Left hindlimb (tissue), 1 donor: ENCODE measurements at places on chromosomes 3 and 15.

DNA sequence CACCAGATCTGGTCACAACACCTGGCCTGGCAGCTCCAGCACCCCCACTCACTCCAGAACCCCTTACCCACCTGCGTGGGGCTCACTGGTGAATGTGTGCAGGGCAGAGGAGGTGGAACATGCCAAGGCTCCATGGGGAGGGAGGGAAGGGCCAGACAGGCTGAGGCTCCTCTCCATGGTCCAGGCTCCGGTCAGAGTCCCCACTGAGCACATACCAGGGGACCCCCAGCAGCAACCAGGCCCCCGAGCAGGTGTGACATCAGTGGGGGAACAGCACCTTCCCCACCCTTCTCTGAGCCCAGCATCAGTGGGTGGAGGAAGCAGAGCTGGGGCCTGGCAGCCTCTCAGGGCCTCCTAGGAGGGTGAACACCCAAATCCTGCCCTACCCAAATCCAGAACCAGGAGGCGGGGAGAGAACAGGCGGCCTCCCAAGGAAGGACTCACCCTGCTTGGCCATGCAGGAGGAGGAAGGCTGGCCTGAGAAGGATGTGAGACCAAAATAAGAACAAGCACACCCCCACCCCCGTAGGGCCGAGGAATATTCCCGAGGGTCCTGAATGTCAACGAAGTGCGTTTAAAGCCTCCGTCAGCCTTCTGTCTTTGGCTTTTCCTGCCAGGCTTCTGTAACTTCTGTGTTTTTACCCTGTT, 1.1 kb upstream of the GP9 start:
- no peak for DNase-seq

- no peak for DNase-seq
Measured at GRCh38 chr15:38867556-38867955, 302.9 kb upstream of the RASGRP1 start.

DNA sequence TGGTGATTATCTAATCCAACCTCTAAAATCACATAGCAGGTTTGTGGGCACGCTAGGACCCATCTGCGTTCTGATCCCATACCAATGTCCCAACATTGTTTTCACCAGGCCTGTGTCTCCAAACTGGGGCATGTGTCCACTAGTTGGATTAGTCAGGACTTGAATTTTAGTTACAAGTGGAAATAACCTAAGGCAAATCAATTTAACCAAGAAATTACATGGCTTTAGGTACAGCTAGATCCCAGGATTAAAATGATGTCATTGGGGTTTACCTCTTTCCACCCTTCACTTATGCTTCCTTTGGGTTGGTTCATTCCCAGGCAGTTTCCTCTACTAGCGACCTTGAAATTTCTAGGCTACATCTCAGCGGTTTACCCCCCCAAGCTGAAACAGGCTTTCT, 47.2 kb upstream of the PXYLP1 start:
- no peak for DNase-seq

- DNase-seq, result no peak
Measured at GRCh38 chr15:48012191-48012590, 108.6 kb upstream of the SLC24A5 start.

DNA sequence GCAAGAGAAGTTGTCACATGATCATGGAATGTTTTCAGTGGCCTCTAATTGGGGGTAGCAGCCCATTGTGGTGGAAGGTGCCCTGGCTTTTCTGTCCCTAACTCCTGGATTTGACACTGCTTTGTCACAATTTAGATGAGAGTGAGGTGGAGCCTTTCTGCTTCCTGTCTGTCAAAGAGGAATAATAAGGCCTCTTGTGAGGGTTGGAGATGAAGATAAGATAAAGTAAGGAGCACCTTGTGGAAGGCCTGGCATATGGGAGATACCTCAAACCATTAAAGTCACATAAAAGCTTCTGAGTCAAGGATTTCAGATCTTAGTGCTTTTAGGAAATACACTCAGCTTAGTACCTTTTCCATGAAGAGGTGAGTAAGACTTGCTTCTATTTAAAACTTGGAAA, 172.6 kb upstream of the FAM3D start:
- no peak for DNase-seq

- no peak for DNase-seq
Measured at GRCh38 chr3:118587847-118588246, 446.8 kb downstream of the IGSF11 start.

DNA sequence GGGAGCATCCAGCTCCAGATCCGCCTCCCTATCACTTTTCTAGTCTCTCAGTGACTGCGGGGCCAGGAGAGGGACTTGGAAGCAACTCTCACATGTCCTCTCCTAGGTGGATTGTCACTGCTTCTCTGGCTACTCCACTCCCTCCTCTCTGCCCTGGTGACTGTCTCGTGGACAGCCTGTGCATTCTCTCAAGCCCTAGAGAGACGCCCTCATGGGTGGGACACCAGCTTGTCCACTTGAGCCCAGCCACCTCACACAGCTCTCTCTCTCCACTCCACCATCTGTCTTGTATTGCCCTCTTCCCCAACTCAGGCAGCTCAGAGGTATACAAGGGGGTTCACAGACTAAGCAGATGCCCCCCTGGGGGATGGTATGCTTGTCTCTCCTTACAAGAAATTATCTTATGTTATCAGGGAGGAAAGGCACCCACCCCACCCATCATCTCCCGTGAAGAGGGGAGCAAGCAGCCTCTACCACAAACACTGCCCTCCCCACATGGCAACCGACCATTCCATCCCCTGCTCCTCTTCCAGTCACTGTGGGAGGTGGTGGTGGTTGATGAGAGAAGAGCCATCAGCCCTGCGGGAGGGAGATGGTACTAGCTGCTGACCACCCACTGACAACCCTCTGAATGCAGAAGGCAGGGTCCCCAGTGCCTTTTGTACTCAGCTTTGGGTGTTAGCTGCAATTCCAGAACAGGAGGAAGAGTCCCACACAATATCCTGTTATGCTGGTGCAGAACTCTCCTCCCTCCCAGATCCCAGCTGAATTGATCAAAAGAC, 15.5 kb upstream of the LOXL1 start:
- no peak for DNase-seq

GRCh38 chr3:17213102-17213501, 328.3 kb downstream of the PLCL2 start:
- DNase-seq, result no peak

DNA sequence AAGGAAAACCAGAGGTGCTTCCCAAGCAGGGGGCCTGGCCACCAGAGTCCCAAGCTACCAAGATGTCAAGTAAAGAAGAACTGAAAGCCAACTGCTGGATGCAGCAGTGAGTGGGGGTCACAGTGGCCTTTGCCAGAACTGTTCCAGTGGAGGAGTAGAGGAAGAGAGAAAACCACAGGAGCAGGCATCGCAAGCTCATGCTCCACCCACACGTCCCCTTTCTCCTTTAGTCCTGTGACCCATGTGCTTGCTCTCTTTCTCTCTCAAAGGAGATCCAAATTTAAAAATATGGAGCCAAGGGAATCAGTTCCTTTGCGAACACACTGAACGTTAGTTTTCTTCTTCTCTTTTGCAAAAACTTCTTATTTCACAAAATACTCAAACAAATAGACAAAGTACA, 12.4 kb upstream of the ABHD2 start:
- no peak for DNase-seq

- no peak for DNase-seq
Measured at GRCh38 chr3:39721076-39721475, 88.3 kb upstream of the MYRIP start.

DNA sequence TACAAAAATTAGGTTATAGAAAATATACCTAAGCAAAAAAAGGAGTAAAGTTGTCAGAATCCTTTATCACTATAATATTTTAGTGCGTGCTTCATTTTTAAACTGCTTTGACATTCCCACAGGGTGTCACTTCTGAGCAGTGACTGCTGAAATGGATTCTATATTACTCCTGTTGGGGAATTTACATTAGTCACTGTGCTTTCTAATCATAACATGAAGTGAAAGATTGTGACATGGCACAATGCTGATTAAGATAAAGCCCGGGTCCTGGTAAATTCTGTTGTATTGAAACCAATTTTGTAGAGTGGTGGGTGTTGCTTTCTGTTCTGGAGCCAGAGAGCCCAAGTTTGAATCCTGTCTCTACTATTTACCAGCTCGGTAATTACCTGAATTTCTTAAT, 36.4 kb upstream of the EHHADH start:
- DNase-seq, result no peak

DNA sequence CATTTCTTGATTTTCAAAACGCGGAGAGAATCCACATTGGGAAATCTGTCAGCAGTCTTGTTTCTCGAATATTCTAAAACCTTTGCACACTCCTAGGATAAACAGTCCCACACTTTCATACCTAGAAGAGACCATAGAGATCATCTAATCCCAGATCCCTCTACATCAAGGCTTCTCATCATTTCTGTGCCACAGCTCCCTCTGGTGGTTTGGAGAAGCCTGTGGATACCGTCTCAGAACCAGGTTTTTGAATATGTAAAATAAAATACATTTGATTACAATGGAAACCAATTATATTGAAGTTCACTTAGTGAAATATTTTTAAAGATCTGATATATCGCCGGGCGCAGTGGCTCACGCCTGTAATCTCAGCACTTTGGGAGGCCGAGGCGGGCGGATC, 211.9 kb upstream of the GOLGA6L4 start:
- no peak for DNase-seq

DNA sequence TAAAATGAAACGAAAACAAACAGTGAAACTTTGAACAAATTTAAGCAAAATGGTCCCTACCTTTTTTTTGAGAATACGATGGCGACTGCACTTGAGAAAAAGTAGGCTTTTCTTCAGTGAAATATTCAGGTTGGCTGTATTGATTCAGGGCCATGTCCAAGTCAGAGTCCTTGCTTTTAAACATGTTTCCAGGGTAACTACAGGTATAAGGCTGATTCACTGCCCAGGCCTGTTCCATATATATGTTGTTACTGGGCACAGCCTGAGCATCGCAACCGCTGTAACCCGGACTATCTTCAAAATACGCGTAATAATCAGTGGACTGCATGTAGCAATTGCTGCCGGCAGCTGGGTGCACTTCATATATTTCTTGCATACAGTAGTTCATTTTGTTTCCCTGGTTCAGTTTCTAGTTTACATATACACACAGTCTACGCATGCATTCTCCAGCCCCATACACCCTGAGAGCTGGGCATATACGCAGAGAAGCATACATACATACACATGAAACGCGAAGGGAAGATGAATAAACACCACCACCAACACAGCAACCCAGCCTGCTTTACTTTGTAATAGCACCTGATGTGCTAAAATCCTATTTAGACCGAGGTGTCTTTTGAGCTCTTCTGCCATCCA, 220.0 kb downstream of the NR1D2 start:
- DNase-seq, result no peak

GRCh38 chr3:17514597-17514996, 227.8 kb downstream of the TBC1D5 start:
- no peak for DNase-seq

- no peak for DNase-seq
Measured at GRCh38 chr3:50428007-50428633, 68.8 kb upstream of the TMEM115 start.

GRCh38 chr3:78434801-78435200, 1333.0 kb downstream of the ROBO1 start:
- no peak for DNase-seq

DNA sequence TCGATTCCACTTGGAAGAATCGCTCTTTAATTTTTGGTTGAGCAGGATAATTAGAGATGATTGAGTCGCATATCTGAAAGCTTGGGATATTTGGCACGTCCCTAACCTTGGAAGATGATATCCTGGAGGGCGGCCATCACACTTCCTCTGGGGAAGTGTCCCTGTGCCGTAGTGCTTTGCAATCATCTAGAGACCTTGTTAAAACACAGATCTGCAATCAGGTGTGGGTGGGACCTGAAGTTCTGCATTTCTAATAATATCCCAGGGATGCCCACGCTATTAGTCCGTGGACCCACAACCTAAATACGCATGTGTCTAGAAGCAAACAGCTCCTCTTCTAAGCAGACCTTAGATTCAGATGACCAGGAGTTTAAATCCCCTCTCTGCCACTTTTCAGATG, 20.5 kb downstream of the MYO1E start:
- no peak for DNase-seq

DNA sequence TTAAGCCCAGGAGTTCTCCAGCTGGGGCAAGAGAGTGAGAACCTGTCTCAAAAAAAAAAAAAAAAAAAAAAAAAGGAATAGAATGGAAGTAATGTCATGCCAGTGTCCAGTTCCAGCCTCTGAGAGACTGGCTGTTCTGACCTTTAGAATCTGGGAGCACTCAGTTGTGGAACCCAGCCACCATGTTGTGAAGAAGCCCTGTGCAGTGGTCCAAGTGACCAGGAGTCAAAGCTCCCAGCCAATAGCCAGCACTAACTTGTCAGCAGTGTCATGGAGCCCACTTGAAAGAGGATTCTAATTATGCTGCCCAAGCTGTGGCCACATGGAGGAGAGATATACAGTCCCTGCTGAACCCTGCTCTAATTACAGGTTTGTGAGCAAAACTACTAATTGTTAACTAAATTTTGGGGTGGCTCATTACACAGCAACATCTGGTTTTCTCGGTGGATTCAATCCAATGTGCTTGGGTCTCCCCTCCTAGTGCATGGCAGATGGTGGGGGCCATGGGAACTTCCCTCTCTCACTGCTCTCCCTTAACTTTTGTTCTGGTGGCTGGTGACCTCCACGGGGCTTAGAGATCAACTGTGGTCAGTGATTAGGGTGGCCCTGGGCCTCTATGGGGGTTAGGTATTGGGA, 55.5 kb downstream of the CLEC3B start:
- no peak for DNase-seq

DNA sequence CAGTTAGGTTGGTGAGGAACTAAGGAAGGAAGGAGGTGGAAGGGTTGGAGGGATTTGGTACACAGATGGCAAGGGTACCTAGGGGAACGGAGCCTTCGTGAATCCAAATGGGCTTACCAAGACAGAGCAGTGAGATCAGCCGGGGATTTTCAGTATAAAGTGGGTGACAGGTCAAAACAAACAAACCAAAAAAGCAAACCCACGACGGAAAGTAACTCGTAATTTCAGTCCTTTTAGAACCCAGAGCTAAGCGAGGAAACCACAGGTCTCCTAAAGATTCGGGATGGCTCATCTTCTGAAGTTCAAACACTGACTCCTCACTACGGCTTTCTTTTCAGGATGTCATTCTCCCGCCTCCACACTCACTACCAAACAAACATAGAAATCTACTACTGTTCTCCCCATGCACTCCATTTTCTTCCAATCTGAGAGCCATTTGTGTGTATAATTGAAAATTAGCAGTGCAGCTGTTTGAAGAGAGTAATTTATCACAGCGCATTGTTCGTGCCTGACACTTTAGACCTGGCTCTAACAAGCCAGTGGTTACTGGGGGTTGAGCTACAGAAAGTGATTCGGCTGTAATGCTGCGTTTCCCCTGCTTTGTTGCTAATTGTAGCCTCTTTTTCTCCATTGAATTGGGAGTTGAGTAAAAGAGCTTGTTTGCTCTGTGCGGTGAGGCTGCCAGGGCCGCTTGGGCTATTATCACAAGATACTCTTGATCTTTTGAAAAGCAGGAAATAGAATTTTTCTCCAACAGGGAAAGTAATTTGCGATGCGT, 64.7 kb upstream of the CCDC39 start:
- no peak for DNase-seq

- no peak for DNase-seq
Measured at GRCh38 chr3:36784138-36784635, 19.8 kb upstream of the DCLK3 start.

DNA sequence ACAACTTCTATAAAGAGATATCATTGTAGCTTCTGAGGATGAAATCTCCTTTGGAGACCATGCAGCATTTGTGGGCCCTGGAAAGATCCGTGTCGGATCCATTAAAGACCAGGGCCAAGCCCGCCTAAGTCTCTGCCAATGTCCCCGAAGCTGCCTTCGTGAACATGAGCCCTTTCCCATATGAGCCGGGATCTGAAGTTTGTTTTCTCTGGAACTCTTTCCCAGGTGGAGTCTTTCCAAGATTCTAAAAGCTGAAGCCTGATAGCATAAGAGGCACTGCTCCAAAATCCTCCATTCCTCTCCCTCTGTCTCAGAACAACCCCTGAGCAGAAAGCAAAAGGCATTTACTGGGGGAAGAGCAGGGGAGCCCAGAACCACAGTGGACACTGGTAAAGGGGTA, 274.6 kb downstream of the NTRK3 start:
- DNase-seq, result no peak
